BJ (cell line): ENCODE measurements at places on chromosomes 11 and 22. TPM values are rescaled to one million over a fixed set of nuclear protein-coding genes. Genes with fewer than 3 reads are reported as not detected.

Gene GDPD5
- 5.0 and 7.7 TPM in 2 replicates for polyA plus RNA-seq

Gene OR51B4
- not detected in 2 replicates for polyA plus RNA-seq

Gene TYR
- polyA plus RNA-seq, result not detected in 2 replicates

Gene SCGB1D2
- polyA plus RNA-seq, result not detected in 2 replicates

Gene PLEKHB1
- polyA plus RNA-seq, result 0.29 and 0.40 TPM in 2 replicates

Gene ZNF215
- polyA plus RNA-seq, result 3.4 and 5.6 TPM in 2 replicates

Gene TMEM191C
- polyA plus RNA-seq, result 1.2 and 2.0 TPM in 2 replicates

Gene PRDM10
- 3.4 and 5.5 TPM in 2 replicates for polyA plus RNA-seq

Gene LRRC74B
- not detected in 2 replicates for polyA plus RNA-seq

Gene C11orf86
- polyA plus RNA-seq, result 0.15 TPM in 1 of 2 replicates, not detected in the other

Gene CBX7
- 4.2 and 5.3 TPM in 2 replicates for polyA plus RNA-seq

Gene FAM111B
- 0.76 and 1.9 TPM in 2 replicates for polyA plus RNA-seq

Gene CD3G
- polyA plus RNA-seq, result not detected in 2 replicates

Gene MMP12
- polyA plus RNA-seq, result 0.12 and 0.38 TPM in 2 replicates

Gene PTPRCAP
- 0.27 and 0.43 TPM in 2 replicates for polyA plus RNA-seq

Gene ZPR1
- 51.0 and 63.8 TPM in 2 replicates for polyA plus RNA-seq

Gene UPK3A
- not detected in 2 replicates for polyA plus RNA-seq

Gene MMP8
- not detected in 2 replicates for polyA plus RNA-seq

Gene PNPLA3
- polyA plus RNA-seq, result 3.4 and 4.8 TPM in 2 replicates

Gene TMEM132A
- polyA plus RNA-seq, result 12.1 and 17.9 TPM in 2 replicates

Gene TMPRSS5
- 0.10 and 0.21 TPM in 2 replicates for polyA plus RNA-seq

Gene SERPIND1
- not detected in 2 replicates for polyA plus RNA-seq

Gene SPI1
- polyA plus RNA-seq, result not detected in 2 replicates

Gene SLC7A4
- 0.27 and 0.29 TPM in 2 replicates for polyA plus RNA-seq

Gene DKK3
- 1,093 and 1,276 TPM in 2 replicates for polyA plus RNA-seq

Gene NLRP6
- polyA plus RNA-seq, result not detected in 2 replicates

Gene KAT5
- 31.4 and 50.9 TPM in 2 replicates for polyA plus RNA-seq

Gene PRSS23
- polyA plus RNA-seq, result 258 and 343 TPM in 2 replicates
